GM12865 (cell line): ENCODE measurements at places on chromosomes 2 and 18.

- no peak for DNase-seq
These were observed 249.7 kb downstream of the SP3 start for GRCh38 chr2:173715441-173715840.

DNA sequence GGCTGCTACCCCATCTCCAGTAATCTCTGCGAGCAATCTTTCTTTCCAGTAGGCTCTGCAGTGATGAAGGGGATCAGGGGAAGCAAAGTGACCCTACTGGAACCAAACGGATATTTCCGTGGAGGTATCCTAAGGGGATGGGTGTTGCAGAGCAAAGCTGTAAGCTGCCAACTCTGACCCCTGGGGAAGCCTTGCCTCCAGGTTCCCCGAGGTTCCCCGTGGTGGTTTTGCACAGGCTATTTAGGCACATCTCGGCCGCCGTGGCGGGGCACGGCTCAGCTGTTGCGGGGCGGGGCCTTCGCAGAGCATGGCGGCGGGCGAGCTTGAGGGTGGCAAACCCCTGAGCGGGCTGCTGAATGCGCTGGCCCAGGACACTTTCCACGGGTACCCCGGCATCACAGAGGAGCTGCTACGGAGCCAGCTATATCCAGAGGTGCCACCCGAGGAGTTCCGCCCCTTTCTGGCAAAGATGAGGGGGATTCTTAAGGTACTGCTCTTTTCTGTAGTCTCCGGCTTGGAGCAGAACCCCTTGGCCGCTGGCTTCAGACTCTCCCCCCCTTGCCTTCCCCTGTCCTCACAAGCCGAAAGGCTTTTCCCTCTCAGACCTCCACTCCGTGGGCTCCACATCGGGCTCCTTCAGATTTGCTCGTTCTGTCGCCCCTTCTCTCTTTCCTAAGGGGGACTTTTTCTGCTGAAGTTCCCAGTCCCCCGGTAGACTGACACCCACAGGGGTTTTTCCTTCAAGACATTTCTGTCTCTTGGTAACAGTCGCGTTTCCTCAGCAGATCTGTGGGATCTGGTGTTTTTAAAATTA lies at the start of gene COMMD1:
TSS of gene COMMD1 (plus strand) at position 303 of the 814 bp plus-strand sequence. CDS start at position 308, 5 bp downstream.
- peak; percentile 89 for DNase-seq

GRCh38 chr2:43159797-43160196 lies 66.6 kb downstream of the ZFP36L2 start:
- DNase-seq, result no peak

GRCh38 chr18:60024345-60024744 lies 124.5 kb downstream of the PMAIP1 start:
- DNase-seq, result no peak

- no peak for DNase-seq
These were observed 101.1 kb downstream of the SLC4A10 start for GRCh38 chr2:161725297-161725696.

- DNase-seq, result no peak
These were observed 1540.8 kb upstream of the PIK3C3 start for GRCh38 chr18:40414155-40414754.
